IMR-90 (cell line): ENCODE measurements at places on chromosomes 7 and 10.
A peak's percentile ranks its signal among the peaks of the same experiment; 100 is the strongest.

DNA sequence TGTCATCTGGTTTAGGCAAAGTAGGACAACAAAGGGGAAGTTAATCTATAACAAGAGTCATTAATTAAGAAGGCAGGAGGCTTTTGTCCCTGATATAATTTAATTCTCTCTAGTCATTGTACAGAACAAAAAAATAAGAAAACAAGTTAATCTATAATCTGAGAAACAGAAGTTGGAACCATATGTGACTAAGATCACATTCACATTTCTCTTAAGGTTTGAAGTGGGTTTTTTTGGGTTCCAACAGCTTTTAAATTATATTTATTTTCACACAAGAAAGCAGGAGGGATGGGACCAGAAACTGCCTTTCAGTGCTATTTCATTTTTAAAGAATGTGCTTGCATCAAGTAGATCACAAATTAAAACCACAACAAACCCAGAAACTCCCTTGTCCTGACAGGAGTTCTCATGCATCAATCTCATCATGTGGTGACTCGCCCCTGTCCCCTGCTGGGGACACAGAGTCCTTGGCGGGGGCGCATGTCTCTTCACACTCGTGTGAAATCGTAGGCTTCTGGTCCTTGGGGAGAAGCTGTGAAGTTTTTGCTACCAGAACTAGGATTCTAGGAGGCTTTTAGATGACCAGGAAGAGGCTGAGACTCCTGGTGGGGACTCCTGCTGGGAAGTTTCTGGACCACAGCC, 10.1 kb upstream of the OPN4 start:
- peak; percentile 27 for DNase-seq

- DNase-seq = no peak
Observed at GRCh38 chr7:19783541-19783940, 10.1 kb upstream of the TMEM196 start.

DNA sequence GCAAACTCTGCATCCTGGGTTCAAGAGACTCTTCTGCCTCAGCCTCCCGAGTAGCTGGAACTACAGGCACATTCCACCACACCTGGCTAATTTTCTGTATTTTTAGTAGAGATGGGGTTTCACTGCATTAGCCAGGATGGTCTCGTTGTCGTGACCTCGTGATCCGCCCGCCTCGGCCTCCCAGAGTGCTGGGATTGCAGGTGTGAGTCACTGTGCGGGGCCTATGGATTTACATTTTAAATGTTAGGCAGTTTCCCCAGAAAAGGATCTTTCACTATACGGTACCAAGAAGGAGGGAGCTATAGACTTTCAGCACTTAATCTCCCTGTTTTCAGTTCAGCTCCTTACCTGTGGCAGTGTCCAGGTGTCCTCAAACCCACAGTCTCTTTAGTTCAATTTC, 50.8 kb downstream of the SIRT1 start:
- no peak for DNase-seq

DNA sequence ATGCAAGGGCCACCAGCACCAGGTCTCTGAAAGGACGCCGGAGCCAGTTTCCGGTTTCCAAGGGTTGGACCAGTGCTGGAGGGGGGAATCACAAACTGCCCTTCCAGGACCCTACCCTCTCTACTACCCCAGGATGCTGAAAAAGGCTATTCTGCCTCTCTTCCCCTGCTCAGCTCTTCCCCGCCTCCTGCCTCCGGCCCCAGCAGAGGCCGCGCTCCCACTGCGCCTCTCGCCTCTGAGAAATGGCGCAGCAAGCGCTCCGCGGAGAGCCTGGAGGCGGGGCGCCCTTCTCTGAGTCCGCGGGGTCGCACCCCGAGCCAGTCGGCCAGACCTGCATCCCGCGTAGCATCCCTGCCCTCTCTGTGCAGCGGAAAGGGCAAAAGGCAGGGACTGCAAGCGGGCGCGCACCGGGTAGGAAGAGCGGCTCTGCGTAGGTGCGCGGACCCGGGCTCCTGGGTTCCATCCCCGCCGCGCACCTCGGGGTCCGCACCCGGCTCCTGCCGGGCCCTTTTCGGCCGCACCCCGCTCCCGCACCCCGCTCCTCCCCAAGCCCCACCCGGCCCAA, 476 bp upstream of the RET start:
- no peak for DNase-seq

- DNase-seq = no peak
Observed at GRCh38 chr10:52187521-52188258, 126.4 kb upstream of the DKK1 start.

GRCh38 chr7:30020535-30020934, 6.0 kb downstream of the FKBP14 start:
- DNase-seq = no peak
